Posterior vena cava (tissue), 2 donors: ENCODE measurements at places on chromosomes 2 and 18. TPM values are rescaled to one million over a fixed set of nuclear protein-coding genes. Genes with fewer than 3 reads are reported as not detected.

KLHL41 gene
- total RNA-seq: 0.60 TPM

TMEM247 gene
- total RNA-seq: not detected

METTL5 gene
- 76.8 TPM for total RNA-seq

ABHD3 gene
- total RNA-seq: 10.3 TPM

SRD5A2 gene
- total RNA-seq: not detected

ANKRD44 gene
- 24.5 TPM for total RNA-seq

COQ10B gene
- total RNA-seq: 42.9 TPM

MPHOSPH10 gene
- 26.3 TPM for total RNA-seq

UGT1A7 gene
- not detected for total RNA-seq

DNA sequence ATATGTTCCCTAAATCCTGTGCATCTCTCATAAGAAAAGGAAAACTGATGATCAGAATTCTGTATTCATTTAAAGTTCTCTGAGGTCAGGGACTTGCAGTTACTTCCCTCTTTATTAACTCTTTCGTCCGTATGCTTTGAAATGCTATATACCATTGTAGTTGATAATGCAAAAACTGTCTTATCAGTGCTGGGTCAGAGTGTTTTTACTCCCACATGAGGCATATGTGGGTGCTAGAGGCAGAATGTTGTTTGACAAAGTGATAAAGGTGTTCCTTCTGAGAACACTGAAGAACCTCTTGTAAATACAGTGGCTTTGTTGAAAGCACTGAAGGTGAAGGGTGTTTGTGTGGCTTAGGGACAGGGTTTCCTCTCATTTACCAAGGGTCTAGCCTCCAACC, 136.5 kb upstream of the NFATC1 start:
- DNase-seq: no peak

DNA sequence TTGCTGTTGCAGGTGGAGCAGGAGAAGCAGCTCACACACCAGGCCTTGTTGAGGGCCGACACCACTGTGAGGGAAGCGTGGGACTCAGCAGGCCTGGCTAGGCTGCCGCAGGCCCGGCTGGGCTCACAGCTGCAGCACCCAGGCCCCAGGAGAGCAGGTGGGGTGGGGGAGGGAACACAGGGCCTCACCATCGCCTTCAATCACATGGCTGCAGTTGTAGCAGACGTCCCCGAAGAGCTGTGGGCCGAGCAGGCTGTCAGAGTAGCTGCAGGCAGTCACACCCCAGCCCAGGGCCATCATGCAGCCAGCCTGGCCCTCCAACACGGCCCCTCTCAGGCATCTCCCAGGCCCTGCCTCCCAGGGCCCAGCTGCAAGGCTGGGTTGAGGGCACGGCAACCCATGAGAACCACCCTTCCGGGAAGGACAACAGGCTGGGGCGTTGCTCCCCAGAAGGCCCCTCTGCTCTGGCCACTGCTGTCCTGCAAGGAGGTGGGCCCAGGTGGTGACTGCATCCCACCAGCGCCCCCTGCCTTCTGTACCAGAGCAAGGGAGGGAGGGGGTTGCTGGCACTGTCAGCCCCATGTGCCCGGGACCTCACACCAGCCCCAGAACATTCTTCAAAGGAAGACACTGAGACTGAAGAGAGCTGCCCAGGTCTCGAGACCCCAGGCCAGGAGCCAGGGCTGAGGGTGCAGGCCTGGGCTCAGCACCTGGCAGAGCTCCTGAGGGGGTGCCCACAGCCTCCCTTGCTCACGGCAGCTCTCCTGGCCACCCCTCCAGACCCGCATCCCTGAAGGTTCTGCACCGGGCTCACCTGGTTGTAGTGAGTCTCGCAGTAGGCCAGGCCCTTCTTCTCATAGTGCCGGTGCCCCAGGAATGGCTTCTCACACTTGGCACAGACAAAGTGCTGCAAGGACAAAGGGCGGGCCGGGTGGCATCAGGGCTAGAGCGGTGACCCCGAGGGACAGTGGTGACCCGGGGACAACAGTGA, 5.6 kb upstream of the GPR17 start:
- no peak for DNase-seq

DNA sequence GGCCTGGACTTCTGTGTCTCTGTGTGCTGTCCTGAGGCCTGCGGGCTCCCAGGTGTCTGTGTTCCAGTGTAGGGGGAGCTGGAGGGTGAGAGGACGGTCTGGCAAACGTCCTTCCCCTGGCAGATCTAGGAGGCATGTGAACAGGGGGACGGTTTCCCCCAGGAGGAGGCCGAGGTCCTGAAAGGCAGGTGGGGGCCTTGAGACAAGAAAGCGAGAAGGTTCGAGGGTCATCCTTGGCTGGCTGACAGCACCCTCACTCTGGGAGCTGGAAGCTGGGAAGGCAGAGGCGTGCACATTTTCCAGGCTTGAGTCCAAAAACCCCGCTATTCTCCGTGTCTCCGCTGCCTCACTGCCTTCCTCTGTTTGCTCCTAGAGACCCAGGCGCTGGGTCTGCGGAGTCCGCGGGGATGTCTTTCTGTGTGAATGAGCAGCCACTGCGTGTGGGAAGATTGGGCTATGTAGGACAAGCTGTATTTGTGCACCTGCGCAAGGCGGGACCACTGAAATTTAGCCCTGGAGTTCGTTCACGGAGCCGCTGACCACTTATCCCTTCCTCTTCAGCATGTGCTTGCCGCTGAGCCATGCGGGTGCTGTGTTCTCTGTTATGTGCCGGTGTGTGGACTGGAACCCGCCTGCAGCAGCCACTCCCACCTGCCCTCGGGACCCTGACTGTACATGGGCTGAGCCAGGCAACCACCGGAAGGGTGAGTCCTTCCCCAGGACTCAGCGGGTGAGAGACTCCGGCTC, 43.7 kb downstream of the TWIST2 start:
- DNase-seq: peak; percentile 69

DNA sequence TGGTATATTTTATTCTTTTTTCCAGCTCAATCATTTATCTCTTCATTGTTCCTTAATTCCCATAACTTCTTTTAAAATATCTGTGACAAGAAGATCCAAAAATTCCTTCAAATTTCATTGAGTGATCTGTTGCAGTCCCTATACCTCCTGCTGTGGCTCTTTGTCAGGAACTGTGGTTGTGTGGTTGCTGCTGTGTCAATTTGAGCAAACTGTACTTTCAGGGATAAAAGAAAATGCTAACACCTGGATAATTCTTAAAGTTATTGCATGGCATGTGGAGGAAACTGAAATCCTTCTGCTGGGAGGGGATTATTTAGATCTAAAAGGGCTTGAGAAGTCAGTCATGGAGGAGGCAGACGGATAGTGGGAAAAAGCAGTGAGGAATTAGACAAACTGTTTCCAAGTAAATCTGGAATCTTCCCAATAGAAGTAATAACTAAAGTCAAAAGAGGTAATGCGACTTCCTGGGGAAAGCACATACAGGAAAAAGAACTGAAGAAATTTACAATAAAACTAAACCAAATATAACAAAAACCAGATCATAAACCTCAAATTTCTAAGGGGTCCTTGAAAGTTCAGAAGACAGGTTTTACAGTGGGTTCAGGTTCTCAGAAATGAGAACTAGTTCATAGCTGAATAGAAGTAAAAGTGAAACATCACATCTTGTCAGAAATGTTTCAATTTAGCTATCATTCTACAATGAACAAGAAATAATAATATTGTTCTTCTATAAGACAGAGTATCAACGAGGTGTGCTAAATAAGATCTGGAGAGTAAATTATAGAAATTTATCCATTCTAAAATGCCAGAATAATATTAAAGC, 33.5 kb upstream of the CD226 start:
- no peak for DNase-seq

- DNase-seq: no peak
These were observed 856.4 kb downstream of the RNF144A start for GRCh38 chr2:7773362-7774360.

DNA sequence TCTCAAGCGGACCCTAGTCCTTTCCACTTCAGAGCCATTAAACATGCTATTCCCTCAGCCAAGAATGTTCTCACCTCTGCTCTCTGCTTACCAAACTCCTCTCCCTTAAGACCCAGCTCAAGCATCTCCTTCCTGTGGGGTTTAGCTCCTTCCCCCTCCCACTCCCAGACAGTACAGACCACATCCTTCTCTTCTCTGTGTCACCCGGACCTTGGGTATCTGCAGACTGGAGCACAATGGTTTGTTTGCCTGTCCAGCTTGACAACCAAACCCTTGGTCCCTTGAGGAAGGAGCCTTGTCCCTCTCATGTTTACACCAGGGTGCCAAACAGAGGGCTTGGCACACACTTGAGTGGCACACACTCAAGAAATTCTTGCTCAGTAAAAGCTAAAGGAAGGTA, 4.1 kb upstream of the CD8A start:
- DNase-seq: no peak

DNA sequence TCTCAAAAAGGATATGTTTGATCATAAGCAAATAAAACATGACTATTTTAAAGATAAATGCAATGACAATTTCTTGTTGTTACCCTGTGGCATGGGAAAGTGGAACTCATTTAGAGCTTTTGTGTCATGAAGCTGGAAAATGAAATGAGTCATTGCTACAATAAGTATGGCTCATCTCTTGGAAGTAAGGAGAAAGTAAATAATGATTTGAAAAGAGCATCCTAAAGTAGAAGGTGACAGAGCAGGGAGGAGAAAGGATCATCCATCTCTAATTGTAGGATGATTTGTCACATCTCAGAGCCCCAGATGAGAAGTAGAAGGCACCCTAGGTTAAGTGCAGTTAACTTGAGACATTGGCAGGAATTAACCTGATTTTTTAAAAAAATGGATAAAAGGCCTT, 200.5 kb downstream of the CPS1 start:
- DNase-seq: no peak

GRCh38 chr18:54254265-54254758, 15.0 kb upstream of the POLI start:
- no peak for DNase-seq

- peak; percentile 41 for DNase-seq
These were observed 75.9 kb downstream of the PTGR3 start for GRCh38 chr18:75132931-75133525.

DNA sequence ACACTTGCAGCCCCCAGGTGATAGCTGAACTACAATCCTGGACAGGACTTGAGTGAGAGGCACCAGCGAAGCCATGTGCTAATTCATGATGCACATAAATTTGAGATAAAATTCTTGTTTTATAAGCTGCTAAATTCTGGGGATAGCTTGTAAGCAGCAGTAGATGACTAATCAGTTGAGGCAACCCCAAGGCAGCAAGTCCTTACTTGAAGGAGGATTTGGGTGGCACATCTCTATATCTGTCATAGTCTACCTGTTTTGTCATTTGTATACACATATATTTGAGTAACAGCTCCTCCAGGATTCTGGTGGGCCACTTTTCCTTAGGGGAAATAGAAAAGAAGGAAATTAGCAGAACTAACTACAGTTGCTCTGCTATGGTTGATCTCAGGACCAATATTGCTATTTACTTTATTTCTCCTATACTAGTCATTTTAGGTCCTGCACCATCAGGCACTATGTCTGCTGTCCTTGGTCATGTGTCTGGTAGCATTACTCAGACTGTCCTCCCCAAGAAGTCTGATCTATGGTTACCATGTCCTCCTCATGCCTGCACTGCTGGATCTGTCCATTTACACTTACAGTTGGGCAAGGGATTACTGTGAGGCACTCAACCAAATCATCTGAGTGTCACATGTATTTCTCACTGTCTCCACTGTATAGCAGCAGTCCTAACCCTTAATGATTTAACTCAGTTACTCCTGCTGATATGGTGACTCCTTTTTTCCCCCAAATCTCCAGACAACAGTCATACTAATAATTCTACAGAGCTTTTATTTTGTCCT, 436.0 kb upstream of the CWC22 start:
- DNase-seq: no peak

GRCh38 chr2:29702276-29702675, 219.1 kb downstream of the ALK start:
- no peak for DNase-seq

DNA sequence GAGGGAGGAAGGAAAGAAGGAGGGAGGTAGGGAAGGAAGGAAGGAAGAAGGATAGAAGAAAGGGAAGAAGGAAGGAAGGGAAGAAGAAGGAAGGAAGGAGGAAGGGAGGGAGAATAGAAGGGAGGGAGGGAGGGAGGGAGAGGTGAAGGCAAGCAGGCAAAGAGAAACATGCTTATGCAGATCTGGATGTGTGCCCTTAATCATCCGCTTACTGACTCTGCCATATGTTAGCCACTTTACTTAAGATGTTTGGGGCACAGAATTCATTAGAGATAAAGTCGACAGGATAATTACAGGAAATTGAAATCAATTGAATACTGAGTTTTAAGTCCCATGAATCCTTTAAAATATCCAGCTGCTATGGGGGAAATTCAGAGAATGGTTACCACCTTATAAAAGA, 334.2 kb downstream of the GRB14 start:
- no peak for DNase-seq

GRCh38 chr2:223590964-223591363, 11.2 kb downstream of the SCG2 start:
- DNase-seq: no peak

DNA sequence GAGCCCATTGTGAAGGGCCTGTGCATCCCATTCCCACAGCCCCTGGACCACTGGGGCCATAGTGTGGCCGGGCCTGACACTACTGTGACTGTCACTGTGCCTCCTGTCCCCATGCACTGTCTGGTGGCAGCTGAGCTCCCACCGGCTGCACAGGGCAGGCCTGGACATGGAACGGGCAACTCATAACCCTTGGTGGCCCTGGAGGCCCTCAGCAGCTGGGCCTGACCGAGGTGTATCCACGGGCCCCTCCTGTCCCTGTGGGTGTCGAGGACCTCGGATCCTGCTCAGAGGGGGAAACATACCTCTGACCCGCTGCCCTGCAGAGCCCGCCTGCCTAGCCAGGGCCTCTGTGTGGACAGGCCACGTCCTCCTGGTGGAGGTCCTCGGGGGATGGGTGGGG, 7.8 kb upstream of the GAL3ST2 start:
- no peak for DNase-seq

GRCh38 chr2:34266908-34267697, 668.0 kb upstream of the FAM98A start:
- no peak for DNase-seq

DNA sequence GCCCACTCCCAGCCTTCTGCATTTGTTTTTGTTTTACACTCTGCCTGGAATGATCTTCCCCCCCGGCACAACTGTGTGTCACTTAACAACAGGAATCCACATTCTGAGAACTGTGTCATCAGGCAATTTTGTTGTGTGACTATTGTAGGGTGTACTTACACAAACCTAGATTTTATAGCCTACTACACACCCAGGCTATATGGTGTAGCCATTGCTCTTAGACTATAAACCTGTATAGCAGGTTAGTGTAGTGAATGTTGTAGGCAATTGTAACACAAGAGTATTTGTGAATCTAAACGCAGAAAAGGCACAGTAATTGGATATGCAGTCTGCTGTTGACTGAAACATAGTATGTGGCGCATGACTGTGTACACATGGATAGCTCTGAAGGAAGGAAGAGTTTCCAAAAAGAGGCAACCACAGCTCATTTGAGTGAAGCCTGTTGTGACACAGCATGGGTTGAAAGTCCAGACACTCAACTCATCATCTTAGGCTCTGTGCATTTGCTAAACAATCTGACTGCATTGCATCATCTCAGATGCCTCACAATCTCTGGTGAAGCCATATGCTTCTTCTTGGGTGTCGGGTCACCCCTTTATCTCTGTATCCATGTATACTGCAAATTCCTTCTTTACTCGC, 506.6 kb upstream of the SPHKAP start:
- no peak for DNase-seq

GRCh38 chr2:187618813-187619212, 64.6 kb upstream of the TFPI start:
- DNase-seq: no peak
